ENCODE measurements at places on chromosomes 1 and 21.

DNA sequence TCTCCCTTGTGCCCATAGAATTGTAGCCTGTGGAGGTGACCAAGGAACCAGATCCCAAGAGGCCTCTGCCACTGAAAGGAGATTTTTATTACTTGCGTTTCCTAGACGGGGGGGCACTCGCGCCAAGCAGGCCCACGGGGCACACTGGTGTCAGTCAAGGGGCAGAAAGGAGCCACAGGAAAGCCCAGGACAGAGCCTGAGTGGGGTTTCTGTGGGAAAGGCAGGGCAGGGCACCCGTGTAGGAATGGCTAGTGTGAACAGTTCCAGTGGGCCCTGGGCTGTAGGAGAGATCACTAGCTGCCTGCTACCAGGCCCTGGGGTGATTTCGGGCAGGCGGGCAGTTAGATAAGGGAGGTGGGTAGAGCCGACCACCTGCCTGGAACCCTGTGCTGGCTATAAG is 70.8 kb downstream of the ADARB1 start:
- DNase-seq = no peak

- DNase-seq = peak; percentile 47
Measured at GRCh38 chr1:15384301-15384901, 25.3 kb upstream of the EFHD2 start.

GRCh38 chr1:112309499-112309898 is 86.5 kb upstream of the CTTNBP2NL start:
- no peak for DNase-seq

DNA sequence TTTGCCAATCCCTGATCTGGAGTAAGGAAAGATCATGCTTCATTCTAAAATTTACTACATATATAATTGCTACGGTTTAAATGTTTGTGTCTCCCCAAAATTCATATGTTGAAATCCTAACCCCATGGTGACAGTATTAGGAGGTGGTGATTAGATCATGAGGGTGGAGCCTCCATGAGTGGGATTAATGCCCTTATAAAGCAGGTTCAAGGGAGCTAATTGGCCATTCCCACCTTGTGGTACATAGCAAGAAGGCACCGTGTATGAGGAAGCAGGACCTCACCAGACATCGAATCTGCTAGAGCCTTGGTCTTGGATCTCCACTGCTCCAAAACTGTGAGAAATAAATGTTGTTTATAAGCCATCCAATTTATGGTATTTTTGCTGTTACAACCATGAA is 55.5 kb downstream of the GADD45A start:
- DNase-seq = no peak

GRCh38 chr1:86616871-86617270 is 70.0 kb downstream of the CLCA4 start:
- DNase-seq = no peak

DNA sequence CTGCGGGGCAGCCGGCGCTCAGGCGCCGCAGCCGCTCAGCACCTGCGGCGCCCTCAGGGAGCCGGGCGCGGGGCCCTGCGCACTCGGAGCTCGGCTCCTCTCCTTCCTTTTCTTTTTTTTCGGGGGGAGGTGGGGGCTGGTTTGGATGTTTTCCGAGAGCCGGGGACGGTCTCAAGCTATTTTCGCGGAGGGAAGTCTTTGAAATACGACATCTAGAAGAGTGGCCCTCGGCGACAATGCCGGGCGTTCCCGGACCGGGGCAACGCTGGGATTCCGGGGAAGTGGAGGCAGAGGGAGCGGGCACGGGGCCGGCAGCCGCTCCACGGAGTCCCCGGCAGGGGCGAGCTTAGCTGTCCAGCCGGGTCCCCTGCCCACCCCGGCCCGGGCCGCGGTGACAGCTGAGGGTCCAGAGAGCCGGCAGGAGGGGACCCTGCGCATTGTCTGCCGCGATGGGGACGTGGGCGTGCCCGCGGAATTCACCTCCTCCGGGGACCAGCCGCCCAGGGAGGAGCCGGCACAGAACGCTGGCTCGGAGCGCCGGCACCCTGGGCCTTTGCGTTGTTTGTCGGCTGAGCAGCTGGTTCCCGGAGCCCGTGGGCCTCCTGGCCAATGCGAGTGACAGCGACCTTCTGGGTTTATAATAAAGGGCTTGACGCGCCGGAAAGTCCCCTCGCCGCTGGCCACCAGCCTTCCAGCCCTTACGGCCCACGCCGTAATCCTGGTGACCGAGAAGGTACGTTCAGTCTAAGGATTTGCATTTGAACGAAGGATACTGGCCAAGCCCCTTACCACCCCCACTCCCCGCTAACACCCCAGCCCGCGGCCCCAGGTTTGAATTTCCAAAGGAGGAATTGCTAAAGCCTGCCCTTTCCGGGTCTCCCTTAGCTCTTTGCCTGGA is 582 bp downstream of the SLC37A1 start:
- peak; percentile 39 for DNase-seq

GRCh38 chr1:171881442-171881841 is 40.1 kb downstream of the DNM3 start:
- no peak for DNase-seq

DNA sequence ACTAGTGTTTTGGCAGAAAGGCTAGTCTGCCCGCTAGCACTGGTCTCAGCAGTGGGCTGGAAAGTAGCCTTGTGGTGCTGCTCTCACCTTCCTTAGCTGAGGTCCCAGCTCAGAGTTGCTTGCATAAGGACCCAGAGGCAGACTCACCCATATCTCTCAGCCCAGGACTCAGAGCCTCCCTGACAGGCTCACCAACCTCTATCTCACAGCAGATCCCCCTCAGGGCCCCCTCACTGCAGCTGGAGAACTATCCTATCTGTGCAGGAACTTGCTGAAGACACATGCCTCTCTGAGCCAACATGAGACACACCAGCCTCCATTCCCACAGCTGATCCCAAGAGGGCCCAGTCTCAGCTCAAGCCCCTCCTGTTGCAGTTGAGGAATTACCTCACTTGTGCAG is 82.6 kb downstream of the IARS2 start:
- no peak for DNase-seq

- DNase-seq = no peak
Measured at GRCh38 chr1:67608661-67609576, 76.1 kb upstream of the GADD45A start.

GRCh38 chr1:7873801-7874795 is 21.2 kb upstream of the UTS2 start:
- no peak for DNase-seq

DNA sequence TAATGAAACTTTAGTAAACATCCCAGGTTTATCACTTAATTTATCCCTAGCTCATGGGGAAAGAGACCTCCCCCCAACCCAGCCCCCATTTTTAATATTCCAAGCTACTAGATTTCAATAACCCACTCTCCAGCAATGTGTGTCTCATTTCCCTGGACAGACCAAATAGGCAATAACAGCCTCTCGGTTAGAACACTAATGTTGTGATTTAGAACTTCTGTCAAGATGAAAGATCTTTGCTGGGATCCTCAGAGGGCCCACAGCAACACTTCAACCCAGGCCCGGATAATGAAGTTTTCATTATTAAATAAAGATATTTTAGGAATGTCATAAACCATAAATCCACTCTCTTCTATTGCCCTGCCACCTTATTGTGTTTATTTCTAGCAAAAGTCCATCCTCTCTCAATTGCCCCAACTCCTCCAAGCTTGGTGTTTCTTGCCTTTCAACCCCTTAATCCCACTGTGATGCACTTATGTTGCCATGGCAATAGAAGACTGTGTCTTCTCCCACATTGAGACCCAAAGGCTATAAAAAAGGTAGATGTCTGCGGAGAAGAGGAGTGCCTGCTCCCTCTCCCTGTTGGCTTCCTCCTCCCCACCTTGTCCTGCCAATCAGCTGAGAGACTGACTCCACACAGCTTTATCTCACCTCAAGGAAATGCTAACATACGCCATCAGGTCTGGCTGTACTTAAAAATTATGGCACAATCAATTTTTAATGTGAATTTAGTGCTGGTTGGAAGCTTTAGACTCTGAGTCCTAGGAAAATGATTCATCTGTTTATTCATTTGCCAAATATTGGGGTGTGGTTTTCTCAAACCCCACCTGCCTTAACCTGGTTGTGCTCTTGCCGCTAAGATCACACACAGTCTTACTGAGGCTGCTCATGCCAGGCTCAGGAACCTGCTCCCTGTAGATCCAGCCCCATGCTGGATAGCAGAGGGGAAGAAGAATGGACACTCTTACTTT is 258.3 kb upstream of the CAMK1G start:
- no peak for DNase-seq

DNA sequence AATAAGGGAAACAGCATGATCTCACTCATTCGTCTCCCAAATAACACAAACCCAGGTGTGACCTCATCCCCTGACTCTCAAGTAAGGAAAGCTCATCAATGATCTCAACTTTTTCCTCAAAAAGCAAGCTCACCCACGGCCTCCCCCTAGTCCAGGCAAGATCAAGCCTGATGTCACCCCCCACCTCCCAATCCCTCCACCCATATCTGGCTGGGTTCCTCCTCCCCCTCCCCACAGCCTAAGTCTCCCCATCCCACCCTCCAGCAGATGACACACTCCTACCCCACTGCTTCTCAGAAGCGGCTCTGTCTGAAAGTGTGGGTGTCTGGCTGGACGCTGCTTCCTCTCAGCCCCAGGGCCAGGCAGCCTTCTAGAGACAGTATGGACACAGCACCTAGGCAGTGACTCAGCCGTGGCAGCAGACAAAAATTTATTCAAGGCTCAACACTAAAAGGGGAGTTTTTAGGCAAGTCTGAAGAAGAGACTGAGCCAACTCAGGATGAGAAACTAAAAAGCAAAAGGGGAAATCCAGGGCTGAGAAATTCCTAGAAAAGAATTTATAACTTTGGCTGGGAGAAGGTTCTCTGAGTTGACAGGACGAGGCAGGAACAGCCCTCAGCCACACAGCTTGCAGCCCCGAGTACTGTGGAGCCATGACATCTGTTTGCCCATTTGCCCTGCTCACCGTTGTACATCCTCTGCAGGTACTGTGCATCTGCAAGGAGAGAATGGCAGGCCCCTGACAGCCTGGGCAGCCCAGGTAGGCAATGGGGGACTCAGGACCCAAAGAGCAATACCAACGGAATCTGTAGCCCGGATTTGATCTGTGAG is 81.6 kb upstream of the LRRC8D start:
- no peak for DNase-seq

Measured in neural crest cell (in vitro differentiated cells).